Germinal center (tissue), 1 donor: ENCODE measurements at places on chromosomes 12 and 14.

GRCh38 chr12:47270782-47271664, 191.3 kb upstream of the AMIGO2 start:
- no peak for DNase-seq

DNA sequence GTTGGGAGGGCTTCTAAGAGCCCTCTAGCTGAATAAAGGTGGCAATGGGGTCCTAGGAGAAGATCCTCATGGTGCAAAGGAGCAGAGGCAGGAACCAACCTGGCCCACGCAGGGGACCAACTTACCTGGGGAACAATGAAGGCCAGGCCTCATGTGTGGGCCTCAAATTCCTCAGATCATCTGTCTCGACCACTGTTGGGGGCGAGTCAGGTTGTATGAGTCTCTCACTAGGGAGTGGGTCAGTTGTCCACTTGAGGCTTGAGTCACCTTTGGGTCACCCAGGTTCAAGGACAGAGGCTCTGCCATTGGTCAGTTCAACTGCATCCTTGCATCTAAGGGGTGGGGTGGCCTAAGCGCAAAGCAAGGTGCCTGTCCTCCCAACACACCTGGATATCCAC, 43.7 kb upstream of the BDKRB2 start:
- DNase-seq = no peak

GRCh38 chr14:85533023-85533860, 3.3 kb downstream of the FLRT2 start:
- no peak for DNase-seq

DNA sequence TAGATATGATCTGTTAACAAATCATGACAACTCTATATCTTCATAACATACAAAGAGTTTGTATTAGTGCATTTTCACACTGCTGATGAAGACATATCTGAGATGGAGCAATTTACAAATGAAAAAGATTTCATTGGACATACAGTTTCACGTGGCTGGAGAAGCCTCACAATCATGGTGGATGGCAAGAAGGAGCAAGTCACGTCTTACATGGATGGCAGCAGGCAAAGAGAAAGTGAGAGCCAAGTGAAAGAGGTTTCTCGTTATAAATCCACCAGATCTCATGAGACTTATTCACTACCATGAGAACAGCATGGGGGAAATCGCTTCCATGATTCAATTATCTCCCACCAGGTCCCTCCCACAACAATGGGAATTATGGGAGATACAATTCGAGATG, 157.6 kb downstream of the DUSP6 start:
- no peak for DNase-seq

- DNase-seq = no peak
Observed at GRCh38 chr14:96194657-96195431, 9.8 kb upstream of the BDKRB2 start.

DNA sequence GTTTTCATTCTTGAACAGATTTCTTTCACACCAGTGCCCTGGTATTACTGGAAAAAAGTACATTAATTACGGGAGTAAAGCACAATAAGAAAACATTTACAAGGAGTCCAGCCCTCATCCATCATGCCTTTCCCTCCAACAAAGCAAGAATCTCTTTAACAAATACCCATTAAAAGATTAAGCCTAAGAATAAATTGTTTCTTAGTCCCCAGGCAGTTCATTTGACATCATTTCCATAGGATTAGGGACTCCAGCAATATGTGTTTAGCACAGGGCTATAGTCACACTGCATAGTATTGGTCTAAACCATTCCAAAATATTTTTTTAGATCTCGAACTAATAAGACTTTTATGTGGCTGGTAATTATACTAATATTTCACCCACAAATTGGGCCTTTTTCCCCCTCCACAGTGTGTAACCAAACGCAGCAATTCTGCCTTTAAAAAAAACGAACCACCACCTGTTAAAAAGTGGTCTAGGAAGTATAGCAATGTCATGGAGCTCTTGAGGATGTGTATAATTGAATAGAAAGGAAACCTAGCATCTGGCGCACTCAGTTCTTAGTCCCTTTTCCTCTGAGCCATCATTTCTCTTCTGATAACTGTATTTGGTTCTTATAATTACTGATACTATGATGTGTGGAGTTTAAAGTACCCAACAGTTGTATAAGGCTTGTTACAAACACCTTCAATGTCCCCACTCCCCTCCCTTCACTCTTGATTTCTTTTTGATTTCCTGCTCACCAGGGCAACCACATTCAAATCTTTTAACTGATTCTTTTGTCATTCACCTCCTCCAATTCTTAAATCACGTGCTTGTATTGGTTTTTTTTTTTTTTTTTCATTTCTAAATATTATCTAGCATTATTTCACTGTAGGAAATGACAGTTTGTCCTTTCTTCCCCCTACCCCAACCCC, 138.7 kb downstream of the ETV6 start:
- no peak for DNase-seq

DNA sequence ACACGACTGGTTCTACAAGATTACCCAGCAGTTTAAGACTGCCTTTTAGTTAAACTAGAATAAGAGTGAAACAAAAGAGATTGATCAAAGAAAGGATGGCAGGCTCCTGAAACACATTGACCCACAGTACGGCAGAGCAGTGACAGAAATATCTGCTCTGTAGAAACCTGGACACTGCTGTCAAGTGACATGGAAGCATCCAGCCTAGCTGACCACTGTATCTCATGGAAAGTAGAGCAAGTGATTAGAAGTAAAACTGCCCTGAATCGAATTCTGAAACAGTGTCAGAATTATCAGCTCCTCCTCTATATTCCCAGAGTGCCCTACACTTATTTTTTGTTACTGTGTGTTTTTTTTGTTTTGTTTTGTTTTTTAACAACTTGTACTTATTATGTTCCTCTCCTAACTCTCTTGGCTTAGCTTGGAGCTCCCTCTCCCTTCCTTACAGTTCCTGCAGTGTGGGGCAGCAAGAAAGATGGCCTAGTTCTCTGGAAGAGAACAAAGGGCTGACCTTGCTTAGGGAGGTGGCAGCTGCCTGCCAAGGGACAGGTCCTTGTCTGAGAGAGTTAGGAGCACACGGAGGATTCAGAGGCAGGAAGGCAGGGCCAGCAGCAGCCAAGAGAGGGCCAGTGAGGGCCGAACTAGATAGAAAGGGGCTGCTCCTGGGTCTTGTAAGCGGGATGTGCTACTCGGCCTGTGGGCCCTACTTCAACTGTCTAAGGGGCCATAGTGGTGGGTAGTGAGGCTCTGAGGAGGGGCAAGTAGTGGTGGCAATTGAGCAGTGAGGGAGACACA, 97.2 kb downstream of the PTPRR start:
- no peak for DNase-seq

DNA sequence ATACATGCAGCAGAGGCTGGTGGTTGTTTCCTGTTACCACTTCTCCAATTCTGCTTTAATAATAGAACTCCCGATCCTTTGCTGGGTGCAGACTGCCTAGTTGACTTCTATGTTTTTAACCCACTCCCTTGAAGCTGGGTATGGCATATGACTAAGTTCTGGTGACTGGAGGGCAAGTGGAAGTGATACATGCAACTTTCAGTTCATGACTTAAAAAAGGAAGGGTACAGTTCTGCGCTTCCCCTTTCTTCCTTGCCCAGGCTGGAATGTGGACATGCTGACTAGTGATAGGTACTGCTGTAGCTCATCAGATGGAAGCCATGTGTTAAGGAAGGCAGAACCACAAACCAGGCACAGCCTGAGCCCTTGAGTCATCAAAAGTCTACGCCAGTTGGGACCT, 2.4 kb upstream of the A2M start:
- DNase-seq = no peak

GRCh38 chr12:19850346-19851065, 411.2 kb downstream of the AEBP2 start:
- no peak for DNase-seq

DNA sequence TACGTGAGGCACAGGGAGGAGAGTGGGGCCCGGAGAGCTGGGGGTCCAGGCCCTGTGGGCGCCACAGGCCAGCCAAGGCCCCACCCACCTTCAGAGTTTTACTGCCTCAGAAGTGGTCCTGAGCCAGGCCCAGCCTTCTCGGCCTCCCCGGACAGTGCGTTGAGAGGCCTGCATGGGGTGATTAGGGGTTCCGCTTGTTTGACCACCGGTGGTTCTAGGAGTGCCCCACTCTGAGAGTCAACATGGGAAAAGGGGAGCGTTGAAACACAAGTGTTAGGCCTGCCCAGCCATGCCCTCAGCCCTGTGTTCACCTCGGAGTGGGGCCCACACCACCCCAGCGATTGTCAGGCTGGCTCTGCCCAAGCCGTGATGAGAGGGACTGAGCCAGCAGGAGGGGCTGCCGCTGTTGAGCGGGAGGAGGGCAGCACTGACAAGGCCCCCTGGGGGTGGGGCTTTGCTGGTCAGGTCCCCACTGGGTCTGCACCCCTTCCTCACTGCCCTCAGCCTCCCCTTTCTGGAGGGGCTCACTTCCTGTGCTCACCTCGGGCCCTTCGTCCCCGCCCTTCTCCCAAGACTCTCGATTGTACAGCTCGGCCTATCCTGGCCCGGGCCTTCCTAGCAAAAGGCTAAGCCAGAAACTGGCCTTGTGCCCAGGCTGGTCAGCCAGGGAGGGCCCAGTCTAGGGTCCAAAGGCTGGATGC, 4.8 kb downstream of the CKB start:
- no peak for DNase-seq

- DNase-seq = peak; percentile 48
Observed at GRCh38 chr12:132084621-132085290, 59.4 kb downstream of the DDX51 start.

GRCh38 chr12:45336762-45337596, 121.1 kb downstream of the ANO6 start:
- no peak for DNase-seq

DNA sequence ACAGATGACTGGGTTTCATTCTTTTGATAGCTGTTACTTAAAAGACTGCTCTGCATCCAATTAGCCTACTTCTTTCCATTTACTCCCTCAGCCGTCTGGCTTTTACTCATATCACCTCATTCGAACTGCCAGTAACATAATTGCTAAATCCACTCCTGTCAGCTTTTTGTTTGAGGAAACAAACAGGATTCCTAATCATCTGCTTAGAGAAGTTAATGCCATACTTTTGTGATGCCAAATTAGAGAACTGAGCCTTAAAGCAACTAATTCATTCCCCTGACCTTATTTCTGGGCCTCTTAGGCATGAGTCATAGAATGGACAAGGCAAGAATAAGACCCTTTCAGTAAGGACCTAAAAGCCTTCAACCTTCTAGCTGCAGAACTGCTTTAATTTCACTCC, 2.9 kb downstream of the OXA1L start:
- no peak for DNase-seq

GRCh38 chr12:48671231-48671856, 10.7 kb downstream of the KANSL2 start:
- DNase-seq = no peak

DNA sequence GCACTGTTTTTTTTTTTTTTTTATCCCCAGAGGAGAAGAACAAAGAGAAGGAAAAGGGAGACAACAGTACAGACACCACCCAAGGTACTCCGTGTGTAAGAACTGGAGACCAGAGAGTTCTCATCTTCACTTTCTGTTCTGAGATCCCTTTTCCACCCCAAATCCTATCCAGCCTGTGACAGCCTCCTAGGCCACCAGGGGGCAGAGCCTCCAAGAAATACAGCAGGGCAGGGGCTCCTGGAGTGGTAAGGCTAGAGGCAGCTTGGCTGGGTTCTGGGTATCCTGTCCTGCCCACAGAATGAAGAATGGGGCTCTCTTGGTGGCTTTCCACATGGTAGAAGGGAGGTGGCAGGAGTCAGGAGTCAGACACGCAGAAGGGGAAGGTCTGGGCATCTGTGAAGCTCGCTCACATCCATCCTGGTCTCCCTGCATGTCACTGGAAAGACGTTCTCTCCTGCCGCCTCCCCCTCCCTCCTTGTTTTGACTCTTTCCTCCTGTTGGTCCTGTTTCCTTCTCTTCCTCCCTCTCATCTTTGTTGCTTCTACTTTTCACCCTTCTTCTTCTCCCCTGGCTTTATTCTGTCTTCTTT, 12.0 kb downstream of the CLSTN3 start:
- DNase-seq = peak; percentile 69

GRCh38 chr12:53478865-53479264, 20.4 kb downstream of the MAP3K12 start:
- DNase-seq = no peak

GRCh38 chr14:23237772-23238594, at the start of gene RNF212B:
Gene RNF212B (plus strand): TSS chr14:23237936. CDS start chr14:23240346, 2,410 bp downstream.
- DNase-seq = peak; percentile 91

DNA sequence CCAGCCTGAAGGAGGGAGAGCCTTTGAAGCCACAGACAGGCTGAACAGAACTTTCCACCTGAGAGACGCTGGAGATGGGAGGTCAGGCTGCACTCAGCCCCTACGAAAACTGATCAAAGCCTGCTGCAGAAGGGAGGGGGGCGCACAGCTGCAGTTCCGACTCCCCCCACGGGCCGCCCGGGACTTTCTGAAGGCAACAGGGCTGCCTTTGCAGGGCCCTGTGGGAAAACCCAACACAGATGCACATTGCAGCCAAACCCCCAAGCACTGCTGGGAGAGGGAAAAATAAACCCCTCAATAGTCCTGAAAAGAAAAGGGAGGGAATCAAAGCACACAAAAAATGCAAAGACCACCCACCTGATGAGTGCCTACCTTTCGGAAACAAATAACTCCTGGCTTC, 290.6 kb downstream of the ZFP36L1 start:
- no peak for DNase-seq
